ENCODE measurements at places on chromosomes 13 and 19.

- DNase-seq = no peak
Observed at GRCh38 chr13:90455823-90456222, 891.7 kb upstream of the MIR17HG start.

DNA sequence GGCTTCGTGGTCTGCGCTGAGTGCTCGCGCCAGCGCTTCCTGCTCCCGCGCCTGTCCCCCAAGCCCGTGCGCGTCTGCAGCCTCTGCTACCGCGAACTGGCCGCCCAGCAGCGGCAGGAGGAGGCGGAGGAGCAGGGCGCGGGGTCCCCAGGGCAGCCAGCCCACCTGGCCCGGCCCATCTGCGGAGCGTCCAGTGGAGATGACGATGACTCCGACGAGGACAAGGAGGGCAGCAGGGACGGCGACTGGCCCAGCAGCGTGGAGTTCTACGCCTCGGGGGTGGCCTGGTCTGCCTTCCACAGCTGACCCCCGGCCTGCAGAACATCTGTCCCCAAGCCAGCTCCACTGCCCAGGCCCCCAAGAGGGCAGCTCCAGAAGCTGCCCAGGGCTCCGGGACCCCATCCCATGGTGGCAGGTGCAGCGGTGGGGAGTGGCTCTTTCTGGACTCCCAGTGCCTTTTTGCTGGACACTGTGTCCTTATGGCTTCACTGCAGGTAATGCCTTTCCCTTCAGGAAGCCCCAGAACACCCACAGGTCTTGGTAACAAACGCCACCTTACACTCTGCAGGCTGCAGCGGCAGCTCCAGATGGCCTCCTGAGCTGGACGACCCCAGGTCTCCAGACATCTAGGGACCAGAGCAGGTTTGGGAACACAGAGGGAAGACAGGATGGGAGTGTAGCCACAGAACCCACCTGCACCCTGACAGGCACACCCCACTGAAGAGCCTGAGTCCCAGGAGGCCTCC is 9.3 kb downstream of the PLEKHF1 start:
- no peak for DNase-seq

- no peak for DNase-seq
Observed at GRCh38 chr13:21324803-21325202, 134.3 kb downstream of the ZDHHC20 start.

- DNase-seq = no peak
Observed at GRCh38 chr13:93550236-93550635, 323.6 kb downstream of the GPC6 start.

- no peak for DNase-seq
Observed at GRCh38 chr13:51525567-51526167, 58.6 kb upstream of the WDFY2 start.

DNA sequence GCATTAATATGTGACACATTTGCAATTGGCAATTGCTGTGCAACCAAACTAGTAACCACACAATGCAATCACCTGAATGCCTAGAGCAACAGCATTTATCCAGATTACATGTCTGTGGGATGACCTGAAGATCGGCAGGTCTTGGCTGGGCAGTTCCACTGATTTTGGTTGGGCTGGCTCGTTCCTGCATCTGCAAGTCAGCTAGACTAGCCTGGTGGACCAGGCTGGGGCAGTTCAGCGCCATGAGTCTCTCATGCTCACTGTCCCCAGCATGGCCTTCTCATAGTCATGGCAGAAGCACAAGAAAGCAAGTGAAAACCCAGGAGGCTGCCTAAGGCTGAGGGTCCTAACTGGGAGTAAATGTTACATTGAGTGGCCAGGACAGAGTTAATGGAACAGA is 229.1 kb upstream of the TSHZ3 start:
- no peak for DNase-seq

DNA sequence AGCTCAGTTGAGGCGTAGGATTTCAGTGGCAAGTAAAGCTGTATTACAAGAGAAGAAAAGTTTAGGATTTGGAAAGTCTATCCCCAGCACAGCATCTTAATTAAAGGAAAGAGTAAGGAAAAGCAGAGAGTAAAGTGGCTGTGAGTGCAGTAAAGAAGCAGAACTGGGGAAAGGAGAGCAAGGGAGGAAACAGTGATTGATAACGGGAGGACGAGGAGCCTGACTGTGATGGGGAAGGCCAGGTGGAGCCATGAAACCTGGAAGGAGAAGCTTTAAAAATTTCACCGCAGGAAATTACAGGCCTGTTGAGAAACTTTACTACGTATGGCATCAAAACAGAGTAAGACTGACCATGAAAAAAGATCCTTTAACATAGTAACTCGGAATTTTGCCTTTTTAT is 175.6 kb downstream of the SHISA2 start:
- no peak for DNase-seq

DNA sequence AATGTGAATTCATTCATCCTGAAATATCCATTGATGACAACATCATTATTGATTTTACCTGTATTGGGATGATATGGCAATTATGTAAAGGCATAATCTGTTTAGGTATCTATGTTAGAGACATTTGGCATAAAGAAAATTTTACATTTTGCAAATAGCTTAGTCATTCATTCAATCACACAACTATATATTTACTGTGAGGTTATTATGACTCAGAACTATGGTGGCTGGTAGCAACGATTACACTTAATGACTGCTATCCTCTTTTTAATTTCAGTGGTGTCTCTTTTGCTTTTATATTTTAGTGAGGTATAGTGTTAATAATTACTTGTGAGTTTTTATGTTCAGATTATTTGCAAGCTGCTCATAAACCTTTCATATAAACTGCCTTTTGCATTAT is 955.9 kb downstream of the SLITRK6 start:
- DNase-seq = no peak

DNA sequence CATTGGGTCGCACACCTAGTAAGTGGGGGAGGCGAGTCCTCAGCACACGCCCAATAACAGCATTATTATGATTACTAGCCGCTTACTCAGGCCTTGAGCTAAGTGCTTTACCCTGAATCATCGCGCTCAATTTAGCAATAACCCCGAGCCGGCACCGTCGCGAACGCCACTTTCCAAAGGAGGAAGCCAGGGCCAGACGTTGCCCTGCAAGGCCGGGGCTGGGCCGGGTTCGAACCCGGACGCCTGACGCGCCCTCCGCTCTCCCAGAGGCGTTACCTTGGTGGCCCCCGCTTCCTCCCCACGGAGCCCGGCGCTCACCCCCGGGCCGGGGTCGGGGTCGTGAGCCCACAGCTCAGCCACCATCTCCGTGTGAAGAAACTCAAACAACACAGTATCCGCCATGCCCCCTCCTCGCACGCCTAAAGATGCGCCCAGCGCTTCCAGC is at the start of gene TRAPPC6A:
TRAPPC6A (minus strand) TSS at position 421 of the 445 bp plus-strand sequence; CDS start at position 402, 19 bp downstream.
- no peak for DNase-seq

DNA sequence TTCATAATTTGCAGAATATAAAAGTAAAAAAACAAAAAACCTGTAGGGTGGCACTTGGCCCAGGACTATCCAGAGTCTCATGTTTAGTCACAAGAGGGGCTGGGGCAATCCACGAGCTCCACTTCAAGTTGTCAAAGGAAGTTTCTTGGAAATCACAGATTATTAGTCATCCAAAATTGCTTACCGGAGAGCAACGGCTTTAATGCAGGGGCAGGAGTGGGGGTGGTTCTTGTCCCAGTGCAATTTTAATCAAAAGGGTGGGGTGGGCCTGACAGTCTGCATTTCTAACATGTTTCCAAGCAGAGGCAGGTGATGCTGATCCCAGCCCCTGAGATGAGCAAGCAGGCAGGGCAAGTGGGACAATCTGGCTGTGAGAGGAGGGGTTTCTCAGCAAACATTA is 233.9 kb downstream of the ABCC4 start:
- DNase-seq = no peak

DNA sequence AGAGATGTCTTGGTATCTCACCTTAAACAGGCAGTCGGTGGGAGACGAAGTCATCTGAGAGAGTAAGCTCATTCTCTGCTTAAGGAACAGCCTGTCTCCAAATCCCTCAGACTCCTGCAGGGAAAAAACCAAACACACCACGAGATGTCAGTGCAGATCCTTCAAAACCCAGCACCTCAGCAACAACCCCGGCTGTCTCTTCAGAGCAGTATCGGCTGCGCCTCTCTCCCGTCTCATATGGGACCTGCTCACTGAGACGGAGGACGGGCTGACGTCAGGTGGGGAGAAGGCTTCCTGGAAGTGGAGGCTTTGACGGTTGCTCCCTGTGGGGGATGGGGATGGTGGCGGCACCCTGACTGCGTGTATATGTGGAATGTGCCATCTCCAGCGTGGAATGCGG is 43.6 kb downstream of the ANKRD27 start:
- DNase-seq = no peak

DNA sequence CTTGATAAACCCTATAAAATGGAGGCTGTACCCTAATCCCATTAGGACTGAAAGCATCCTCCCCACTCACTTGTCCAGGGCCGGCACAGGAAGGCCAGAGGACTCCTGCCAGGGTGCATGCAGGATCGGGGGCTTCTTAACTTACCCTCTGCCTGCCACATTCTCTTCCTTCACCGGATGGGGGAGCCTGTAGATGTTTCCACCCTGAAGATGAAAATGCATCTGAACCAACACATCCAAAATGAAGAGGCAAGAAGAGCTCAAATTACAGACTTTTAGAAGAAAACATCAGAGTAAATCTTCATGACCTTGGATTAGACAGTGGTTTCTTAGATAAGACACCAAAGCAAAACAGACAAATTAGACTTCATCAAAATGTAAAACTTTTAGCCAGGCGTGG is 25.9 kb upstream of the NAPA start:
- DNase-seq = no peak

GRCh38 chr13:113591750-113592149 is 7.2 kb downstream of the TFDP1 start:
- no peak for DNase-seq

DNA sequence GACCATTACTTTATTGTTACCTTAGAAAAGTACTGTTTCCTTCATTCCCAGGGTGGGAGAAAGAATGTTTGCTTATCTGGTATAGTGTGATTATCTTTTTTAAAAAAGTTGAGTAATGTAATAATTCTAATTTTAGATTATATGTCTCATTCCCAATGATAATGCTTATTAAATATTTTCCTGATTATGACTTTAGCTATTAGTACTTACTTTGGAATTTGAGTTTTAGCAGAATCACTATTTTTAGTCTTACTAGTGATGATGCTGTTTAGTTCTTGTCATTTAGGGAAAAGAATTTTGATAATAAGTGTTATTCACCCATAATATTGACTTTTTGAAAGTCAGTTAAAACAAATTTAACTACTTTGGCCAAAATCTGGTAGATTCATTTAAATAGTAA is 95.2 kb downstream of the FRY start:
- no peak for DNase-seq

GRCh38 chr13:20363172-20363571 is 131.1 kb upstream of the GJB6 start:
- no peak for DNase-seq

DNA sequence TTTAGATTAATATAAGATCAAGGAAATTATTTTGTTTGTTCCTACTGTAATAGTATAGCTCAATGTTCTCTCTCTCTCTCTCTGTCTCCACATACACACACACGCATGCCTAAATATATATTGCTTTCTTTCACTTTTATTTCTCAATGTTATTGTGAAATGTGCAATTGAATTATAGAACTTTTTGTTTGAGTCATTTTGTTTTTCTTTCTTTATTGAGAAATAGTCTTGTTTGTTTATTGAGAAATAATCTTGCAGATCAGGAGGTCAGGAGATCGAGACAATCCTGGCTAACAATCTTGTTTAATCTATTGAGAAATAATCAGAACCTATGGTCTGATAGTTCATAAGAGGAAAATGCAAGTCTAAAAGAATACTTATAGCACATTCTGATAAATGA is 1581.3 kb downstream of the EFNB2 start:
- no peak for DNase-seq

GRCh38 chr19:50777830-50778303 is 7.6 kb downstream of the GPR32 start:
- DNase-seq = no peak

GRCh38 chr19:21883516-21883915 is 47.5 kb upstream of the ZNF43 start:
- DNase-seq = no peak

GRCh38 chr13:26923824-26924605 is 163.4 kb upstream of the GPR12 start:
- no peak for DNase-seq

- no peak for DNase-seq
Observed at GRCh38 chr13:73733706-73734105, 400.5 kb downstream of the KLF12 start.

- no peak for DNase-seq
Observed at GRCh38 chr13:29674532-29674931, 79.0 kb upstream of the SLC7A1 start.

DNA sequence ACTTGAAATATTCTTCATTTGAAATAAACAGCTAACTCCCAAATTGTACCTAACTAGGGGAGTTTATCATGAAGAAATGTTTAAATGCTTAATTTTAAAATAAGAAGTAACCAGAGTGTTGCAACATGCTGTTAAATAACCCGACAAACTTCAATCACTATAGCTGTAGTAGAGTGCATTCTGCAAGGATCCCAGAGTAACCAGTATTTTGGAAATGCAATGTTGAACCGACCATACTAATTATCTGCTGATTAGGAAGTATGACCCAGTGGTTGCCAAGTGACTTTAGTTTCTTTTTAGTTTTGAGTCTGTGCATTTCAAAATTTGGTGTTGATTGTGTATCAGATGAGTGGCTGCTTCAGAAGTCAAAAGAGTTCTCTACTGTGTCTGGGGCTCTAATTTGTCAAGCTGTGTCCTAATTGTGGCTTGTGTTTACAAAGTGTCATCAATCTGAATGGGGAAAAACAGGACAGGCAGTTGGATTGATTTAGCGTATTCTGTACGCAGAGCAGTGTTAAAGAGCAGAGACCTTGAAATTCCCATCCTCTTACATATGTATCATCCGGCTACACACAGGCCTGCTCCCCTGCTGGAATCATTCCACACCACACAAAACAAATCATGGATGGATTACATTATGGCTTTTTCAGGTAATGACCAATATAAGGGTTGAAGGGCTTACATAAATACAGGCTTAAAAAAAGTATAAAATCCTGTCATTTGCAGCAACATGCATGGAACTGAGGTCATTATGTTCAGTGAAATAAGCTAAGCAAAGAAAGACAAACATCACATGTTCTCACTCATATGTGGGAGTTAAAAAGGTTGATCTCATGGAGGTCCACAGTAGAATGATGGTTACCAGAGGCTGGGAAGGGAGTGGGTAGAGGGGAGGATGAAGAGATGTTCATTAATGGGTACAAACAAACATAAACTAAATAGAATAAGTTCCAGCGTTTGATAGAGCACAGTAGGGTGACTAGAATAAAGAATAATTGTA is 351.5 kb downstream of the KLF12 start:
- DNase-seq = no peak

DNA sequence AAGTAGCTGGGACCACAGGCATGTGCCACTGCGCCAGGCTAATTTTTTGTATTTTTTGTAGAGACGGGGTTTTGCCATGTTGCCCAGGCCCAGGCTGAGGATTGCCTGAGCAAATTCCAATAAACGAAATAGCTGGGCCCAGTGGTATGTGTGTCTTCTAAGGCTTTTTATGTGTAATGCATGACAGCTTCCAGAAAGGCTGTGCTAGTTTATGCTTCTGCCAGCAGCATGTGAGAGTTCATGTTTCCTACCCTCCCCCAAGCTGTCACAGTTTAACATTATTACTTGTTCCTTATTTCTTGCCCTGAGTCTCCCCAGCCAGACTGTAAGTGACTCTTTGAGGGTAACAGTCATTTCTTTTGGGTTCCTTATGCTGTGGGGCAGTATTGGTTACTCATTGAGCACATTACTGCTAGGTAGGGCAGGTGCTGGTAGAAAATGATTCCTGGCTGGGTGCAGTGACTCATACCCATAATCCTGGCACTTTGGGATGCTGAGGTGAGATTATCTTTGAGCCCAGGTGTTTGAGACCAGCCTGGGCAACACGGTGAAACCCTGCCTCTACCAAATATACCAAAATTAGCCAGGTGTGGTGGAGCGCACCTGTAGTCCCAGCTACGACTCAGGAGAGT is 13.6 kb downstream of the GPATCH1 start:
- DNase-seq = no peak

GRCh38 chr13:37187105-37187504 is 81.6 kb upstream of the CSNK1A1L start:
- no peak for DNase-seq
